ENCODE measurements at places on chromosomes 1 and 21.

- DNase-seq = no peak
Measured at GRCh38 chr1:185990565-185990964, 256.4 kb downstream of the HMCN1 start.

DNA sequence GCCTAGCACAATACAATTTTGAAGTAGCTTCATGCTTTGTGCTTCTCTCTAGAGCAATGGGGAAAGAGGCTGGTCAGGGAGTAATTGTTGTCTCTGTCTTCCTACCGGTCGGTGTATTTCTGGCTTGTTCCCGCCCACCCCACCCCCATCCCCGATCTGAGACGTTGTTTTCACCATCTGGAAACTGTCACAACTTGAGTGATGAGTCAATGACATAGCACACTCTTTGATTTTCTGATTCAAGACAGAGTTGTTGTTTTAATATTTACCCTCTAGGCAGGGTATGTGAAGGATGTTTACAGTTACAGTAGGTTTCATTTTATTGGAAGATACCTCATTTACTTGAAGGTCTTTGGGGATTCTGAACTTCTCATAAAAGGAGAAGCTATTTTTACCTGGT is 7.0 kb downstream of the IL12RB2 start:
- DNase-seq = no peak

DNA sequence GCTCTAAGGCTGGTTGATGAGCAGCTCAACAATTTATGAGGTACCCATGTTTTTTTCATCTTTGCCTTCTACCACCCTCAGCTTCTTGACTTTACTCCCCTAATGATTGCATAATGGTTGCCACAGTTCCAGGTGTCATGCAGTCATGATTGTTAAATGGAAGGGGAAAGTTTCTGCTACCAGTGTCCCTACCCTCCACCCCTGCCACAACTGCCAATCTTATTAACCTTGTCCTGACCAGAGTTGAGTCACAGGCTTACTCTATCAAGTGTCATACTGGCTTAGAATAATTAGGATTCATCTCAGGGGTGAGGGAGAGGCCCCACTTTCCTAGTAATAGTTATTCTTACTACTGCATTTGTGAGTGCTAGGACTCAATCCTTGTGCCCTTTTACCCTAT is 7.9 kb upstream of the FUBP1 start:
- no peak for DNase-seq

DNA sequence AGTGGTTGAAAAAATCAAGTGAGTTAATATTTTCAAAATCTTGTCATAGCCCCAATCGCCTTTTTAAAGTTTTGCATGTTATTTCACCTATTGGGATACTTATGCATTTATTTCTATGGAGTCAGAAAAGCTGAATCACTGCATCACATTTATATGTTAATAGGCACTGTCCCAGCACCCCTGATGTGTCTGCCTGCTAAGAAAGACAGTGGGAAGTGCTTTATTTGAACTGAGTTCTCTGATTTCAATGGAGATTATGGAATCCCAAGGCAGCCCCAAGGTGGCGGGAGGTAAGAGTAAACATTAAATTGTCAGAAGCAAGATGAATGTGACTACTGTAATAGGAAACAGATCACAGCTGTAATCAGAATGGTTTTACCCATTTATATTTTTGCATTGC is 2225.7 kb downstream of the NCAM2 start:
- no peak for DNase-seq

GRCh38 chr1:202807451-202807925 is 733 bp downstream of the KDM5B start:
- DNase-seq = no peak

DNA sequence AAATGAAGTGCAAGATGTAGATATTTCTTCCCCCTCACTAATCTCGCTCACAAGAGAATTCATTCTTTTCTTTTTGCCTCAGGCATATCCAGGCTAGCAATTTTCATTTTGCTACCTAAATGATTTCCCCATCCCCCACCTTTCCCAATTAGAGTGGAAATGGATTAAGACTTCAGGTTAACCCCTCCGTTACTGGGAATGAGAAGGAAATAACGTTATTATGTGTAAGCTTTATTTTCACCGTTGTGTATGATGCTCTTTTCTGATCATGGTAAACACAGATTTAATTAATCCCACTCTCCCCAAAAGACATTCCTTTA is 143.9 kb downstream of the RUNX1 start:
- DNase-seq = no peak

GRCh38 chr1:56355422-56355821 is 223.9 kb downstream of the PLPP3 start:
- DNase-seq = no peak

GRCh38 chr21:44533891-44534627 is 5.9 kb downstream of the KRTAP10-1 start:
- no peak for DNase-seq

GRCh38 chr1:226838456-226838855 is 32.0 kb upstream of the PSEN2 start:
- DNase-seq = no peak

DNA sequence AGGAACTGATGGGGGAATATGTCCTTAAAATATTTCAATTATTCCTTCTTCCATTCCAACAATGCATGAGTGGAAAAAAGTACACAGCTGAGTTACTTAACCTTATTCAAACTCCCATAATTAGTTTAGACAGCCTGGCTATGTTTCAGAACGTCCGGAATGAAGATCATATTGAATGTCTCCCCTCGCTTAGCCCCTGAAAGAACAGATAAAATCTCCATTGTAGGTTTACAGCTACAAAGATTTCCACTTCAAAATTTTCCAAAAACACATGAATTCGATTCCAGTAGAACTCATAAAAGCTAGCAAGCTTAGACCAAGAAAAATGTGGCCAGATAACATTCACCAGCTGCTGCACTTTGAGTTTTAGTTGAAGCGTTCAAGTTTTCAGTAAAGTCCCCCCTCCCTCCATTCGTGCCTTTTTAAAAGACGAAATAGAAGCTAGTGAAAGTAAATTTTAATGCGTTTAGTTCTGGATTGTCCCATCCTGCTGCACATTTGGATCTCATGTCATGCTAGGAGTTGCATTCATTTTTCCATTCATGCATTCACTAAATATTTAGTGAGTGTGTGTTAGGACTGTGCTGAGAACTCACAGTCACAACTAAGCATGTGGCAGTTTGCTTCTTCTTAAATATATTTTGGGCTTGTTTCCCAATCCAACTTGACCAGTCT is 29.4 kb upstream of the SSX2IP start:
- no peak for DNase-seq

DNA sequence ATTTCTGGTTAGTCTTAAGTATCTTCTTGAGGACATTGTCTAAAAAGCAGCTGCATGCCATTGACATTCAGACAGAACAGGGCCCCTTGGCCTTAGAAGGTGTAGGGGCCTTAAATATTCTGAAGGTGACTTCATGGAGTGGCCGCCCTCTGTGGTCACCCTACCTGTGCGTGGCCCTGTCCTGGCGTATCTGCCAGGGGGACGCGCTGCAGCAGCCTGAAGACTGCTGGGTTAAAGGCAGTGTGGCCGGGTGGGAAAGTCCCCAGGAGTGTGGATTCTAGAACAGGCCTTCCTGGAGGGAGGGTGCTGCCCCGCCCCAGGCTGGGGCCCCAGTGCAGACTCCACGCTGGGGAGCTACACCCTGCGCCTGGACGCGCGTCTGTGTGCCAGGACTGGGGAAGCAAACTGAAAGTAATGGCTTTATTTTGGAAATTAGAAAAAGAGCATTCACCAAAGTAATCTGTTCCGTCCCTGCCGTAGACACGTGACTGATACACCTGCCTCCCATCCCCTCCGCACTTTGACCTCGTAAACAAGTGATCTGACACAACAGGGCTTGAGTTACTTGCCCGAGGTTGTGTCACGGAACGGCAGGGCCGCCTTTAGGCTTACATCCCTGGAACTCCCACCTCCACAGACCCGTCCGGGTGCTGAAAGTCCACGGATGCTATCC is 1.8 kb downstream of the AGPAT3 start:
- DNase-seq = no peak

GRCh38 chr1:99943223-99943794 is 26.5 kb upstream of the SLC35A3 start:
- no peak for DNase-seq

DNA sequence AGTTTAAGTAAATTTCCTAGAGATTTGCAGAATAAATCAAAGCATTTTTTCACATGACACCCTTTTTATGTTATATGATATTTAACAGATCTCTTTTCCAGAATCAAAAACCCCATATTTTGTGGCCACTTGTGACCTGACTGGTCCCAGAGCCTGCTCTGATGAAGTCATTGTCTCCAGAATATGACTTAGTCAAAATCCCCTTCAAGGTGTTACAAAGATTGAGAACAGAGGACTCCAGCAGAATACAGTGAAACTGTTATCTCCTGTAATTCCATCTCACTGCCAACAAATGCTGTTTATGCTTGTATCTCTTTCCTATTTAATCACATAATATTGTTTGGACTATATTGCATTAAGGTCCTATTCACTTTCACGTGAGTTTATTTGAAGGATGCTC is 25.6 kb downstream of the RGS1 start:
- no peak for DNase-seq

GRCh38 chr1:156599811-156600210 is 1.5 kb downstream of the GPATCH4 start:
- no peak for DNase-seq

DNA sequence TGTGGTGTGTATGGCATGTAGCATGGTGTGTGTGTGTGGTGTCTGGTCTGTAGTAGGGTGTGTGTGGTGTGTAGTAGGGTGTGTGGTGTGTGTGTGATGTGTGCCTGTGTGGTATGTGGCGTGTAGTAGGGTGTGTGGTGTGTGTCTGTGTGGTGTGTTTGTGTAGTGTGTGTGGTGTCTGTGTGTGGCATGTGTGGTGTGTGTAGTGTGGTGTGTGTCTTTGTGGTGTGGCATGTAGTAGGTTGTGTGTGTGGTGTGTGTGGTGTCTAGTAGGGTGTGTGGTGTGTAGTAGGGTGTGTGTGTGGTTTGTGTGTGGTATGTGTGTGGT is 85.5 kb downstream of the SYT2 start:
- DNase-seq = no peak

DNA sequence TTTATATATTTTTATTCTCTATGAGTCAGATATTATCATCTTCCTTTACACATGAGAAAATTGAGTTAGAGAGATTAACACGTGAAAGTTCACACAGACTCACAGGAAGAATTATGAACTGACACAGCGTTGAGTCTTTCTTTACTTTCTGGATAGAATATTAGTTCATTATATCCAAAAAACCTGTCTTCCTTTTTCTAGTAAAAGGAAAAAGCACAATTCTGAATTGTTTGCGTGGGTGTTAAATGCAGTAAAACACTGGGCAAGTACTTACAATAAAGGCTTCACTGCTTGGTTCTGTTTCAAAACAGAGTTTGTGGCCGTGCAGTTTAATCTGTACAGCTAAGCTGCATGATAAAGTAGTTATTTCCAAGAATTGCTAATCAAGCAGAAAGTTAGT is 10.8 kb downstream of the MAGI3 start:
- no peak for DNase-seq

GRCh38 chr1:10320336-10320735 is 78.5 kb upstream of the PGD start:
- DNase-seq = no peak

DNA sequence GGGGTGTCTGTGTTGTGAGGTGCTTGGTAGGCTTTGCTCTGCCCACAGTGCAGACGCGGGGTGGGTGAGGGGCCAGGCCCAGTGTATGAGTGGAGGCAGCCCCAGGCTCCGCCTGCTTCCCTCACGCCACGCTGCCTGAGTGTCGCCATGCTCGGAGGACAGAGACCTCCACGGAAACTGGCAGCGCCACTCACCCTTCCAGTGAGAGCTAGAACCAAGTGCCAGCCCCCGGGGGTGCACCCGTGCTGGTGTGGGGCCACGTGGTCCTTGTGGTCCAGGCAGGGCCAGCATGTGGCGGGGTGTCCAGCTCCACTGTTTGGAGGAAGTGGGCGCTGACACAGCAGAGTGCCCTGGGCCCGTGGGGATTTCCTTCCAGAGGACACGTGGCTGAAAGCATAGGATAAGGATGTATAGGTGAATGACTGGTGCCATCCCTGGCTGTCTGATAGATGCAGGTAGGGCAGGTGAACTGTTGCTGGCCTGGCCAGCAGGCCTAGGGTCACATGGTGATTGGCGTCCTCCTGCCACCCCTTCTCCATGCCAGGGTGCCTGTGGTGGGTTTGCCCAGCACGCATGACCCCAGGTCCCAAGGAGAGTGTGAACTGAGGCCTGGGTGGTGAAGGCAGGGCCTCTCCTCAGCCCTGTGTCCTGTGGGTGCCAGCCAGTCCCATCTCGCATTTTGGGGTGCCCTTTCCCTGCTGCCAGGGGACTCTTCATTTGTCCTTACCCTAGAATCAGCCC is 3.8 kb downstream of the LRRC3 start:
- no peak for DNase-seq

GRCh38 chr1:3683992-3684391 is 31.7 kb downstream of the TP73 start:
- DNase-seq = peak; percentile 51

DNA sequence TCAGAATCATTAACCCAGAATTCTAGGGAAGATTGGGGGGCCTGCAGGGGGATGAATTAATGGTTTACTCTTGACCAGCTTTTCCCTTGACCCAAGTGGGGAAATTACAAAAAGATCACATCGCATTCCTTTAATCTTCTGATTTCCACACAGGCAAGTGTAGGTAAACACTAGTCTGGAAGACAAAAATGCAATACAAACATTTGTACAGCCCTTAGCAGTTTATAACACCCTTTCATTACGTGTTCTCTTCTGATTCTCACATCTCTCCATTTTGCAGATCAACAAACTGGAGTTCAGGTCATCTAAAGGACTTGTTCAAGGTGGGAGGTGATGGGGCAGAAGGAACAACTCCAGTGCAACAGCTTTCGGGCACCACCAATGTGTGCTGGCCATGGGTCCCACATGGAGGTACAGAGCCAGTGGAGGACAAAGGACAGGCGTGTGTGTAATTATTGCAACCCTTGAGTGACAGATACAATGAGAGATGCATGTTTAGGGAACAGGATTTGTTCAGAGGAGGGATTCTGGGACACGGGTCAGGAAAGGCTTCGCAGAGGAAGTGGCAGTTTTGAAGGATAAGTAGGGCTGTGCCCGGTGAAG is 20.4 kb downstream of the ATF3 start:
- DNase-seq = no peak

- DNase-seq = no peak
Measured at GRCh38 chr21:33441489-33442477, 38.0 kb downstream of the TMEM50B start.

- no peak for DNase-seq
Measured at GRCh38 chr1:62849031-62849430, 65.1 kb downstream of the ATG4C start.

GRCh38 chr1:148373192-148373925 is 109.7 kb downstream of the PPIAL4G start:
- no peak for DNase-seq

DNA sequence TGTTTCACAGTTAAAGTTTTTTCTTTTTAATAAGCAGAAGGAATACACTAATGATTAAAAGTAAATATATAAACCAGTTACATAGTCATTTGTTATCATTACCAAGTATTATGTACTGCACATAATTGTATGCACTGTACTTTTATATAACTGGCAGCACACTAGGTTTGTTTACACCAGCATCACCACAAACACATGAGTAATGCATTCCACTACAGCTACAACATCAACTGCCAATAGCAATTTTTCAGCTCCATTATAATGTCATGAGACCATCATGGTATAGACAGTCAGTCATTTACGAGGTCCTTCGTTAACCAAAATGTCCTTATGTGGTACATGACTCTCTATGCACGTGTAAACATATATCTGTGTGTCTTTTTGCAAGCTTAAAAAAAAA is 35.2 kb downstream of the SCYL3 start:
- DNase-seq = no peak
